ENCODE measurements at places on chromosomes 2 and 18. TPM values are rescaled to one million over a fixed set of nuclear protein-coding genes. Genes with fewer than 3 reads are reported as not detected.

Gene SULT1C4
- 14.7 TPM for total RNA-seq

Gene CSRNP3
- 5.5 TPM for total RNA-seq

Gene TTC27
- 22.5 TPM for total RNA-seq

Gene DSC1
- total RNA-seq: 150 TPM

Gene PCGF1
- 8.1 TPM for total RNA-seq

Gene ASAP2
- 19.0 TPM for total RNA-seq

Gene KCNK3
- total RNA-seq: 0.49 TPM

Gene GLI2
- 11.4 TPM for total RNA-seq

Gene LIMS3
- 5.9 TPM for total RNA-seq

Gene PSMA8
- not detected for total RNA-seq

Gene NEB
- 212 TPM for total RNA-seq

Gene UGT1A5
- total RNA-seq: not detected

Gene RESP18
- not detected for total RNA-seq

Gene NOTO
- not detected for total RNA-seq

Gene CYBRD1
- total RNA-seq: 184 TPM

Gene TPO
- total RNA-seq: 0.49 TPM

Gene CNGA3
- 0.10 TPM for total RNA-seq

Gene GALNT13
- total RNA-seq: 2.5 TPM

Gene IL1R2
- 15.6 TPM for total RNA-seq

Data from skin of body (tissue), 3 donors.